ENCODE measurements at places on chromosomes 6 and 20.

DNA sequence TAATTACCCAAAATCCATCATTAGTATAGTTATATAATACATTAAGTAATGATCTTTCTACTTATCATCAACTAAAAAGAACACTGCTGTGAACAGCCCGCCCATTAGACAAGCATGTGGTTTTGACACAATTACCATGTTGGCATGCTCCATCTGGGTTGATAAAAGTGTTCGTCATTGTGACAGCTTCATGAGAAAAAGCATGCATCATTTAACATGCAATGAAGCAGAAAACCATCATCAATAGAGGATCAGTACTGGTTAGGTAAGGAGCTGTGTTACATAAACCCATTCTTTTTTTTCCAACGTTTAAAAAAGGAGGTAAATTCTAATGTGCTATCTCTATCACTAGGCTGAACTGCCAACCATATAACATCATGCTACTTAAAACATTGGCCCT, 101.9 kb downstream of the EPB41L2 start:
- peak; percentile 21 for DNase-seq

GRCh38 chr20:63064745-63065711, 58.3 kb upstream of the BHLHE23 start:
- DNase-seq, result no peak

GRCh38 chr20:46602429-46602828, 48.8 kb downstream of the SLC13A3 start:
- no peak for DNase-seq

- DNase-seq, result no peak
Observed at GRCh38 chr20:62694868-62695267, 13.8 kb upstream of the NTSR1 start.

GRCh38 chr20:49450281-49450721, 32.2 kb downstream of the KCNB1 start:
- DNase-seq, result no peak

Data from GM06990 (cell line).